Placental pericyte (primary cell): ENCODE measurements at places on chromosomes 1 and 21. TPM values are rescaled to one million over a fixed set of nuclear protein-coding genes. Genes with fewer than 3 reads are reported as not detected.

The TAS1R2 gene
- not detected in 2 replicates for total RNA-seq

The GJB3 gene
- total RNA-seq = 0.14 TPM in 1 of 2 replicates, not detected in the other

The SH2D2A gene
- 0.14 TPM in 1 of 2 replicates, not detected in the other for total RNA-seq

The HTR1D gene
- 1.1 and 4.0 TPM in 2 replicates for total RNA-seq

The CAMTA1 gene
- 38.5 and 49.7 TPM in 2 replicates for total RNA-seq
